Thyroid gland (tissue), 4 donors: ENCODE measurements at places on chromosomes 6 and 20. TPM values are rescaled to one million over a fixed set of nuclear protein-coding genes. Genes with fewer than 3 reads are reported as not detected.

GRCh38 chr6:131023834-131024504 lies 39.1 kb downstream of the EPB41L2 start:
- no peak for DNase-seq

DNA sequence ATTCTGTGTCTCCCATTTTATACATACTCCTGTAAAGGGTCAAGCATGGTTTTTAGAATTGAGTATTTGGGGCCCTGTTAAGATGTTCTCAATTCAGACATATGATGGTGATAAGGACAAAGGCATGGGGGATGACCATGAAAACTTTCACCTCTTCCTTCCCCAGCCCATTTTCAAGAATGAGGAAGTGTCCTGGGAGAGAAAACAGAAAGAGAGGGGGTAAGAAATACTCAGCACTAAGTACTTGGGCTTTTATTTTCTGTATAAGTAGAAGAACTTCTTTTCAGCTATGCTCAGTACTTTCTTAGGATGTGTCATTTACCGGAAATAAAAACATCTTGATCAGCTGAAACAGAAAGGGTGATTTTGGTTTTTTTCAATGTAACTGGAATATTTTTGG lies 10.9 kb upstream of the MBOAT1 start:
- no peak for DNase-seq

GRCh38 chr20:25659999-25660398 lies 36.2 kb upstream of the NANP start:
- no peak for DNase-seq

The SERAC1 gene
- 17.1 TPM for total RNA-seq

DNA sequence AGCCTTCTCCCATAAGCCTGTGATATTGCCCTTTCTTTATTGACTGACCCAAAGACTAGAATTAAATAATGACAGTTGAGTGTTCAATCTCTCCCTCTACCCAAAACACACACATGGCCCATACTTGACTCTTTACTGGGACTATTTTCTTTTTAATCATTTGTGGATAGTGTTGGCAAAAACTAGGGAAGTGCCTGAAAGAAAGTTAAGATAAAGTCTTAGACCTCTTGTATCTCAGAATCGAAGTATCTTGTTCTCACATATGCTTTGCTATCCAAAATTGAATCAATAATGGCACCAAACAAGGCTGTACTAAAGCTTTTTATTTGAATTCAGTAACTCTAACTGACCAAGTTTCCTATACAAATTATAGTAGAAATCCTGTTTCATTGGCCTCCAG lies 19.0 kb downstream of the TMEM244 start:
- DNase-seq = no peak

- no peak for DNase-seq
Observed at GRCh38 chr20:54267483-54268003, 59.7 kb downstream of the PFDN4 start.

GRCh38 chr6:13544454-13545186 lies 29.8 kb upstream of the SIRT5 start:
- no peak for DNase-seq

DNA sequence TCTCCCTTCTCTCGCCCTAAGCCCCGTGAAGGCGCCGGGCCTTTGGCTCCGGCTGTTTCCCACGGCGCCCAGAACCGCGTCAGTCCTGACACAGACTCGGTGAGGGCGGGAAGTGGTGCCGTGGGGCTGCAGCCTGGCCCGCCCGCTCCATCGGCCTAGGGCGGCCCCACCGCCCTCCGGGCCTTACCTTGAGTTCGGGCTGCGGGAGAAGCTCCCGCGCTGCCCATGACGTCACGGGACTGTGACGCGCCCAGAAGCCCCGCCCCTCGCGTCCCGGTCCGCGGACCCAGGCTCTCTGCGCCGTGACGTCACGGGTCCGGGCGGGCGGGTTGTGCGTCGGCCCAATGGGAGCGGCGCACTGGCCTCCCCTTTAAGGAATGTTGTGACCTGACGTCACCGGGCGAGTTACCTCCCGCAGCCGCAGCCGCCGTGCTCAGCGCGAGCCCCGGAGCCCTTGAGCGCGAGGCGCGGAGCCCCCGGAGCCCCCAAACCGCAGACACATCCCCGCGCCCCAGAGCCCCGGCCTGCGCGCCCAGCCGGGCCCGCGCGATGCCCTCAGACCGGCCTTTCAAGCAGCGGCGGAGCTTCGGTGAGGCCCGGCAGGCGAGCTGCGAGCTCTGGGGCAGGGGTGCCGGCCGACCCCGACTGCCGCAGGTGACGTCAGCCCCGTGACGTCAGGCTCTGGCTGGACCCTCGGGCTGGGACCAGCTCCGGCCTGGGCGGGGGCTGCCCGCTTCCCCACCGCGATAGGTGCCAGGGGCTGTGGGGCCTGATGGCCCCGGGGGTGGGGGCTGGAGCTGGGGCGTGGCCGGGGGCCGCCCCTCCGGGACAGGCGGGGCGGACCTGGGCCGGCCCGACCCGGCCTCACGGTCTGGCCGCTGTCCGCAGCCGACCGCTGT lies at the start of gene MAP1LC3A:
TSS of gene MAP1LC3A (plus strand) at position 399 of the 899 bp plus-strand sequence. CDS start at position 550, 151 bp downstream.
- DNase-seq = peak; percentile 96

The MUC22 gene
- total RNA-seq = not detected

- peak; percentile 97 for DNase-seq
Observed at GRCh38 chr6:108560463-108561308, at the start of gene FOXO3. Gene FOXO3, plus strand, starts transcription at chr6:108560917. Its CDS starts 292 bp downstream, at chr6:108561209.

DNA sequence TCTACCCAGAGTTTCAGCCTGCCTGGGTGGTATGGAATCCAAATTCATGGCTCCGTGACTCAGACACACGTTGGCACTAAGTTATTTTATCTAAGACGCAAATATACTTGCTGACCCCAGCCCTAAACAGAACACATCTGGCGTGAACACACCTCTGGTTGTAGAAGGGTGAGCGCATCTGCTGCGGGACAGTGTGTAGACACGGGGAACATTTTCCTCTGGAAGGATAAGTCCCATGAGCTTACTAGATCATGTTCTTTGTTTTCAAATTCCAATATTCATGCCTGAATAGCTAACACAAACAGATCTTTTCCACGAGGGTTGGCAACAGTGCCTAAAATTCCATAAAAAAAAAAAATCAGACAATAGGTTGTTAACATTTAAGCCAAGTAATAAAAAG lies 87.8 kb downstream of the TMEM170B start:
- no peak for DNase-seq

DNA sequence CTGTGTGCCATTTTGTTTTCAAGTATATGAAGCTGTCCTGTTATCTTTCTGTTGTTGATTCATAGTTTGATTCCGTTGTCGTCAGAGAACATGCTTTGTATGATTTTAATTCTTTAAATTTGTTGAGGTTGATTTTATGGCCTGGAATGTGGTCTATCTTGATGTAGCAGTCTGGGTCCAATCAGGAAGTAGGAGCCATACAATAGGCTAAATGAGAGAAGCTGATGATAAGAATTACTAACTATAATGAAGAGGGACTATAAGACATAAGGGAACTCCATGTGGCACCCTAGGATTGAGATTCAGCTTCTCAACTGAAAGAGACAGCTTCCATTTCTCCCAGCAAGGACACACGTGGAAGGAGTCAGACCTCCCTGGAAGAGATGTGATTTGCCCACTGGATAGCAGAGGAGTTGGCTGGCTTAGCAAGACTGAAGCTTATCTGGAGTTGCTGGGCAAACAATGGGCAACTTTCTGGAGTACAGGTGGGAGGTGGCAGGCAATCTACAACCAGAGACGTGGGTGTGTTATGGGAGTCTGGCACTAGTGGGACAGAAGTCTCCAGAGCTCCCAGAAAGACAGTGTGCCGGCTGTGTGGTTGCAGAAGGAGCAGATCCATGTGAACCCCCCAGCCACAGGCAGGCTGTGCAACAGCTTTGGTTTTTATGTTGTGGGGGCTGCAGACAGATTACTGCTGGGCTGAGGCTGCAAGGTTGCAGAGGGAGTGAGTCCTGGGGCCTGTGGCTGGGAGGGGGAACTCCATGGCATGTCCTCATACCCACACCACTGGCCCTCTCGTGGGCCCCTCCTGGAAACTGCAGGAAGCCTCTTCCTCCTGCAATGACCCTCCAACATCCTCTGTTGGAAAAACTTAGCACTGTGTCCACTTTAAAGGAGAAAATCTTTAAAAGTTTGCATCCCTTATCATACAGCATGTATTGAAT lies 7.1 kb downstream of the ZNF831 start:
- no peak for DNase-seq

The PBOV1 gene
- total RNA-seq = not detected

- DNase-seq = no peak
Observed at GRCh38 chr20:42401613-42402012, 783.4 kb upstream of the CHD6 start.

GRCh38 chr6:52124126-52125121 lies 37.0 kb upstream of the PKHD1 start:
- DNase-seq = no peak

The MUCL3 gene
- not detected for total RNA-seq

The TNFRSF6B gene
- 15.5 TPM for total RNA-seq

DNA sequence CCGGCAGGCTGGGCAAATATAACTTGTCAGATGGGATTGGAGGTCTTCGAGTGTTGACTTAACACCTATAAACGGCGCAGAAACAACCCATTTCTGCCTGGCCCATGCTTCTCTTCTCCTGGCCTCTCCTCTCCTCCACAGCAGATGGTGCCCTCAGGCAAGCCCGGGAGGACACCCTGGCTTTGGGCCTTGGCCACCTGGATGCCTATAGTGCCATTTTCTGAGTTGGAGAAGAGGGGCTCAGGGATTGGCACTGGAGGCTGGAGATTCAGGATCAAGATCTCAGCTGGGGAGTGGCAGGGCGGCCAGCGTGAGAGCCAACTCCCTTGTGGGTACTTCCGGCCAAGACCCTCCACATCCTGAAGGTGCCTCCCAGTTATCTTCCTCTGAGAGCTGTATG lies 211.9 kb upstream of the PMEPA1 start:
- no peak for DNase-seq

DNA sequence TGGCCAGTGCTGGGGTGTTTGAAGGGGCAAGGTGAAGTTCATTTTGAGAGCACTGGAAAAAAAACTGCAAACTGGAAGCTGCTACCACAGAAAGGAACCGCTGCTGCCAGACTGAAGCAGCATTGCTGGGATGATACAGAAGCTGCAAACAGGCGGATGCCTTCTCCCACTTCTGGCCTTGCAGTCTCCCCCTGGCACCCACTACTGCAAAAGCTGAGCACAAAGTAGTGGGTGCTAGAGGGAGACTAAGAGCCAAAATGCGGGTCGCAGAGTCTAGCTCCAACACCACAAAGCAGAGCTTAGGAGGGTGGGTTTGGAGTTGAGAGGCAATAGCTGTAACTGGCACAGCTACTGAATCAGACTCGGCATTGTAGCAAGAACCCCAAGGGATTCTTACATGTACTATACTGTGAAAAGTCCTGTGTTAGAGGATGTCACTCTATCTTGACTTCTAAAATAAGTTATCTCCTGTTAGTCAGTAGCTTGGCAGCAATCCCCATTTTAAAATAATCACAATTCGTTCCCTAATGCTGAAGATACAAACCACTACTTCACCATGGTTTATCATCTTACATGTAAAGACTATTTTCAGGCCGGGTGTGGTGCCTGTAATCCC lies 44.0 kb upstream of the COL21A1 start:
- no peak for DNase-seq

GRCh38 chr6:57313711-57314471 lies 3.5 kb upstream of the PRIM2 start:
- DNase-seq = peak; percentile 5

- no peak for DNase-seq
Observed at GRCh38 chr6:145948328-145948727, 15.8 kb downstream of the SHPRH start.

DNA sequence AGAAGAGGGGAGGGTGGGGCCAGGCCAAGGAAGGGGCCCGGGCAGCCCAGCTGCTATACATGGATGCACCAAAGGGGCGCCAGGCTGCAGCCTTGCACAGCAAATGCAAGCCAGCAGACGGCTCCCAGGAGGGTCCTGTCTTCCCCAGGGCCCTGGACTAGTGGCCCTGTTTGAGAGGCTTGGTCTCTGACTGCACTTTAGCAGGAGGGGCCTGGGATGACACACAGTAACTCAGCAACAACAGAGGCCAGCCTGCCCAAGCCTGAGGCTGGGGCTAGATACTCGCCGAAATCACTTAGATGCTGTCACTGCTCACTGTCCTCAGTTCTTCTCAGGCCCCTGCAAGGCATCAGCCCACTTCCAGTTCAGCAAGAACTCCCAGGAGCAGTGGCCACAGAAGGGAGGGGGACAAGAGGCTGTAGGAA lies 73.5 kb downstream of the TRAM2 start:
- DNase-seq = no peak

GRCh38 chr6:98844244-98845210 lies 10.2 kb downstream of the POU3F2 start:
- DNase-seq = no peak

GRCh38 chr6:137033828-137034227 lies 10.9 kb downstream of the IL20RA start:
- DNase-seq = no peak

DNA sequence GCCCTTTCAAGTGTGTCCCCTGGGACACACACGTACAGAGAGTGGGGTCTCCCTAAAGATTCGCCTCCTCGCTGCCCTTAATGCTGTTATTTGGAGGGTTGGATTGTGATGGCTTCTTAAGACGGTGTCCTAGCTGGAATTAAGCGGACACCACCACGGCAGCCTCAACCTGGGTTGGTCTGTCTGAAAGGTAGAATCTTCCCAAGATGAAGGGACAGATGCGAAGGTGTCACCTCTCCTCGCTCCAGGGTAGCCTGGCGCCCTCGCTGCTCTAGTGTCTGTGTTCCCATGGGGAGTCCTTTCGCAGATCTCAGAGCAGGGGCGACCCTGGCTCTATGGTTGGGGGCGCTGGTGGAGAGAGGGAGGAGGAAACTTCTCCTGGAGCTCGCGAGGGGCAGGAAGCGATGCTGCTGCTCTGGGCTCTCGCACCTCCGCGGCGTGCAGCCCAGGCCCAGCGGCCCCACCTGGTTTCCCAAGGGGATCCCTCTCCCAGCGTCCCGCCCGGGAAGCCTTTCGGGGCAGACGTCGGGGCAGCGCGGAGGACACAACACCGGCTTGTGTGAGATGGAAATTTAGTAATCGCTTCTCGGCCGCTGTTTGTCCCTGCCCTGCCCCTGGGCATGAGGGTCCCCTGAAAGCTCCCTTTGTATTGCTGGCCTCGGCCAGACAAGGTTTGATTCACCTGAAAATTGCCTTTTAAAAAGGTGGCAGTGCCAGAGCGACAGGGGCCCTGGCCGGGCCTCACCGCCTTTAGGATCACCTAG lies 1.7 kb downstream of the RSPO3 start:
- DNase-seq = peak; percentile 2

DNA sequence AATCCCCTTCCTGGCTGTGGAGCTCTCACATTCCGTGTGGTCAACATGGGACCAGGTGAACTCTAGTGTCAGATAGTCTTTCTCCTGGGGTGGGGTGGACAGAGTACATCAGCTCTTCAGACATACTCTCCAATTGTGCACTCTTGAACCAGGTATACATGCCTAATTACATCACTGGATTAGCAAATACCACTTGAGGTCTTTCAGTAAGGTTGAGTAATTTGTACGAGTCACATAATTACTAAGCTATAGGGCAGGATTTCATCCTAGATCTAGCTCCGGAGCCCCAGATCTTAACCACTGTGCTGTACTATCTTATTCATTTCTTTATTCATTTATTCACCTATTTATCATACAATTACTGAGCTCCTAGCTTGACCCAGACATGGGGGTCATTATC lies 821.3 kb downstream of the TFAP2A start:
- DNase-seq = no peak
